Naive thymus-derived CD4-positive, alpha-beta T cell (primary cell): ENCODE measurements at places on chromosomes 5 and 9. TPM values are rescaled to one million over a fixed set of nuclear protein-coding genes. Genes with fewer than 3 reads are reported as not detected.

Gene CBY3
- 1.4 TPM for polyA plus RNA-seq

Gene OCLN
- polyA plus RNA-seq, result 0.07 TPM

Gene FAM163B
- polyA plus RNA-seq, result not detected

Gene ANKS6
- polyA plus RNA-seq, result 7.5 TPM

Gene ZDHHC11B
- polyA plus RNA-seq, result not detected

Gene LSM11
- 0.50 TPM for polyA plus RNA-seq

Gene RAD23B
- polyA plus RNA-seq, result 15.1 TPM

Gene IL3
- polyA plus RNA-seq, result not detected

Gene DCTN3
- polyA plus RNA-seq, result 125 TPM

Gene NTRK2
- polyA plus RNA-seq, result not detected

Gene PSAT1
- polyA plus RNA-seq, result 14.2 TPM

Gene GABRP
- polyA plus RNA-seq, result not detected

Gene ESM1
- polyA plus RNA-seq, result not detected

Gene FYB1
- polyA plus RNA-seq, result 342 TPM

Gene PCDHGC5
- polyA plus RNA-seq, result not detected

DNA sequence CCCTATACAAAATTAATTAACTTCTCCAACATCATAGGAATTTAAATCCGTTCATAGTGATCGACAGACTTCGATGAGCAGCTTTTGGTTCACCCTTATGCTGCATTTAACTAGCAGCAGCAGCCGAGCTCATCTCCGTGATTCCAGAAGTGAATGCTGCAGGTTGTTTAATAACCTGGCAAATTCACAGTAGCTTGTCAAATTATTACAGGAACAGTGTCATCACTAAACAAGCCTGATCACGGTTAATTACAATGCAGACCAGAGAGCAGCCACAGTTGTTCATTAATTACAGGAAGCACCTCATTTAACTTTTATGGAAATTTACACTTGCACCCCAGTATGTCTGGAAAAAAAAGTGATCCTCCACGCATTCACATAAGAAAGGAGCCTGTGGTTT, 188.2 kb downstream of the BNC2 start:
- DNase-seq, result no peak

DNA sequence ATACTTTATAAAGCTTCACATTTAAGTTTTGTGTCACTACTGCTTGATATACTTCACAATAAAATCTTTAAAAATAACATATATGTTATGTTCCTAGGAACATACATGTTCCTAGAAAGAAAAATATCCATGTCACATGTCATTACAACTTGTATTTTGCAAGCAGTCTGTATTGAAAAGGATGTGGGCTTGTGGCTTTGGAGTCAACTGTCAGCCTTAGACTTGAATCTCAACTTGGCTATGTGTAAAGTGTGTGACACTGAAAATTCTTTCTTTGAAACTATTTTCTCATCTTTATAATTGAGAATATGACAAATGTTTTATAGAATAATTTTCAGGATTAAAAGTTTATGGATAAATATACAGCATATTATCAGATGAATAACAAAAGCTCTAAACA, 273.1 kb downstream of the KIAA0825 start:
- DNase-seq, result no peak

- DNase-seq, result no peak
These were observed 13.9 kb downstream of the LHFPL2 start for GRCh38 chr5:78634634-78635033.

- no peak for DNase-seq
These were observed 96.1 kb downstream of the WDR41 start for GRCh38 chr5:77396017-77396416.

GRCh38 chr9:14373336-14373666, 59.4 kb upstream of the NFIB start:
- DNase-seq, result no peak

- DNase-seq, result no peak
These were observed 5.1 kb upstream of the ZFP62 start for GRCh38 chr5:180865981-180866695.

DNA sequence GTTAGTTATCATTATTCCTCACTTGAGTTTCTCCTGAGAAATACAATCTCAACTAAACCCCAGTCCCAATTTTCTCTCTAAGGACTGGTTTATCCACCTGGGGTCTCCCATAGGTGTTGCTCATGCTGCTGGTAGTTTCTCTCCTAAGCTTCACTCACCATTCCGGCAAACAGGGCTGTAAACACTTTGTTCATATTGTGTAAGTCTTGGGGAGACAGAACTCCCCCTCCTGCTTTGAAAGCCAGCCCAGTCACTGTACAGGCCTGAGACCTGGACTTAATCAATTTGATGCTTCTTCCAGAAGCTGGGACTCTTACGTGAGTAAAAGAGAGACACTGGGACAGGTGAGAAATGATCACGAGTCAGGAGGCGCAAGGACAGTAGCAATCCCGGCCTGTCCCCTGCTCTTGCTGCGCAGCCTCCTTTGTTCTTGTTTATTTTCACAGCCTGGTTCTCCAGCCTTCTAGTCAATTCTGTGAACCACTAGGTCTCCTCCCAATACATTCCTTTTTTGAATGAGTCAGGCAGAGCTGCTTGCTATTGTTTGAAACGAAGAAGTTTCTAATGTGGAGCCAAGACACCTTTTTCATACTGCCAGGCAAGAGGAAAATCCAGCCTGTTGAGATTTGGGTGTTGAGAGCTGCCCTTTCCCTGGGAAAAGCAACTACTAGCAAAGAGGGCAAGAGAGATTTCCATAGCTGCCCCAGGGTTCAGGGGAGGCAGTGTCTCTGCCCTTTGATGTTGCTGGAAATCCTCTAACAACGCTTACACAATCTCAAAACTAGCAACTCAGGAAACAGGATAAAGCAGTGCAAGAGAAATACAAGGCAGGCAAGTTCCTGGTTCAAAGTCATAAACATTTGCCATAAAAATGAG, 9.2 kb upstream of the SHROOM1 start:
- DNase-seq, result no peak

DNA sequence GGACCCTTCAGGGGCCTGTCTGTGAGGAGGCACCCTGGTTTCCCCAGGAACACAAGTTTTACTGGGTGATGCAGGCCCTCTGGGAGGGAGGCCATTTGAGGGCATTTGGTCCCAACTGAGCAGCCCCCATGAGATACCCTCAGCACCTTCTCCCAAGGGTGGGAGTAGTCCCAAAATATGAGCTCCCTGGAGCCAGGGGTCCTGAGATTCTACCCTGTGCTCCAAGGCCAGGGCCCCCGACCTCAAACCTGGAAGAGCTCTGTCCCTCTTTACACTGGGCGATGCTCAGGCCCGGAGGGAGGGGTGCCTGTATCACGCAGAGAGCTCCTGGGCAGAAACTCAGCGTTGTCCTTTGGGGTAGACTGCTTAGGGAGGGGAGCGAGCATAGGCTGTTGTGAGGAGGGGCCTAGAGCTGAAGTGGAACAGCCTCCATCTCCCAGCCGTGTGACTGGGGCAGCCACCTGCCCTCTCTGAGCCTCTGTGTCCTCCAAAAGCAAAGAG, 64.0 kb upstream of the SYNPO start:
- DNase-seq, result no peak

DNA sequence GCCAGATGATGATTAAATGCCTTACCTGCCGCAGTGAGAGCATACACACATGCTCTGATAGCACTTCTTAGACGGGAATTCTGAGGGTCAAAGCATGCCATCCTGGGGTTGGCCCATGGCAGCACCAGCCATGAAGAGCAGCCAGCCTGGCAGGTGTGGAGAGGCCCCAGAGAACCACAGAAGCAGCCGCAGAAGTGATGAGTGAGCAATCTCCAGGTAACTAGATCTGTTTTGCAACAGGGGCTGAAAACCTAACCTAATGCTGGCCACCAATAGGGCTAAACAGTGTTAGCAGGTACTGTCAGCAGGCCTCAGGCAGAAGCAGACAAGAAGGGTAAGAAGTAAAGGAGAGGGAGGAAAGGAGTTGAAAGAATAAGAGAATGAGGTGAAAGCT, 33.5 kb upstream of the HOMER1 start:
- no peak for DNase-seq

DNA sequence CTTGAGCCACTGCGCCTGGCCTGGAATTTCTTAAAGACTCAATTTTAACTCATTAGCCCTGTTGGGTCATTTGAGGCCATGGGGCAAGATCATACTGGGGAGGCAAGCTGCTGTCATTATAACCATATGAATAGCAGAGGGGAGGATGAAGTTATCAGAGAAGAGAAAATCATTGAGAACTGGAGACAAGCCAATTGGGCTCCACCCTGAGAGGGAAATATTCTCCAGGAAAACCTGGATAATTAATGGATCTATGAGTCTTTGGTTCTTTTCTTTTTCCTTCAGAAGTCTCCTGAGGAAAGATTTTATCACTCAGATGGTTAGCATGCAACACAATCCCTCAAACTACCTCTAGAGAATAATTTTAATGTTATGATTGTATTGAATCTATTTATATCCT, 569.6 kb upstream of the TUSC1 start:
- no peak for DNase-seq

DNA sequence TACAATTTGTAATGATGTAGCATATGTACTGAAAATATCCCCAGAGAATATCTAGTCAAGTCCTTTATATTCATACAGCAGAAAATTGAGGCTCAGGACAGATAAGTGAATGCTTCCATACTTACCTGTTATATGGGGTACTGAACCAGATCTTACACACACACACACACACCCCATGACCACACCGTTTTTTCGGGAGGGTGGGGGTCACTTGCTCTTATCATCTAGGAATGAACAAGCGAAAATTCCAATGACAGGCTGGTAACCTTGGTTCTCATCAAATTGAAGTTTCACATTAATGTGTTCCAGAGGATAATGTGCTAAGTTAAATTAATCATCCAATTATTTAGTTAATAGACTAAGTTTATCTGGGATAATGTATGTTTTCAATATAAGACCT, 48.8 kb downstream of the ARL15 start:
- no peak for DNase-seq

DNA sequence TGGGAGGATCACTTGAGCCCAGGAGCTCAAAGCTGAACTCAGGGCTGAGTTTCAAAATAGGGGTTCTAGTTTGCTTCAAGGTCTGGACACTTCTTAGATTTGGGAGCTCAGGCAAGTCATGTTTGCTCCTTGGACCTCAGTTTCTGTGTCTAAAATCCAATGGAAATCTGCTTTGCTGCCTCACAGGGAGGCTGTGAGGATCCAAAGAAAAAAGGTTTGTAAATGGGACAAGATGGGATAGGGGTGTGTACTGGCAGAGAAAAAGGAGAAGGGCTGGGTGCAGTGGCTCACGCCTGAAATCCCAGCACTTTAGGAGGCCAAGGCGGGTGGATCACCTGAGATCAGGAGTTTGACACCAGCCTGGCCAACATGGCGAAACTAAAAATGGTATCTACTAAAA, 39.6 kb upstream of the SH3PXD2B start:
- DNase-seq, result no peak

- DNase-seq, result peak; percentile 45
These were observed 59.6 kb upstream of the SLC27A6 start for GRCh38 chr5:128905568-128906110.

DNA sequence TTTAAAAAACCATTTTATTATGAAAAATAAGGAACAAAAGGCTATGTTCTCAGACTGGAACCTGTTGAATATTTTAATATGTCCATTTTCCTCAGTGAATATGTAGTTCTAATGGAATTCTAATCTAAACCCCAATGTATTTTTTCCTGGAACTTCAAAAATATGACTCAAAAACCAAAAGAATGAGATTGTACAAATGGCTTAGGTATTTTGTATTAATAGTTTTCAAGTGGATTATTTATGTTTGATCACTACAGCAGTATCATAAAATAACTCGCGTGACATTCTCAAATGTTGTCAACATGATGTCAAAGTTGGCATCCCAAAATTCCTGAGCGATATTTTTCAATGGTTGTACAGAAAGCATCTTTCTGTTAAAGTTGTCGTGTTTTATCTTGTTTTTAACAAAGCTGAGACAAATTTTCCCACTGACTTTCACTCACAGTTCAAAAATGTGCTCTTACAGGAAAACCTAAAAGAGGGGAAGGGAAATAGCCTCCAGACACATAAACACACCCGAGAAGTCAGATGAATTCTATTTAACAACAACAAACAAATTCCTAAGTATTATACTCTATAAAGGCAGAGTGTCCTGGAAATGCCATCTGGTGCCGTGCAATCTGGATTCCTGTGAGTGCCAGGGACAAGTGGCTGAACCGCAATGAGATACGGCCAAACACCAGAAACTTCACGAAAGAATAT, 68.1 kb upstream of the TAS2R1 start:
- DNase-seq, result no peak

GRCh38 chr9:125492719-125493118, 214.3 kb downstream of the MAPKAP1 start:
- no peak for DNase-seq

DNA sequence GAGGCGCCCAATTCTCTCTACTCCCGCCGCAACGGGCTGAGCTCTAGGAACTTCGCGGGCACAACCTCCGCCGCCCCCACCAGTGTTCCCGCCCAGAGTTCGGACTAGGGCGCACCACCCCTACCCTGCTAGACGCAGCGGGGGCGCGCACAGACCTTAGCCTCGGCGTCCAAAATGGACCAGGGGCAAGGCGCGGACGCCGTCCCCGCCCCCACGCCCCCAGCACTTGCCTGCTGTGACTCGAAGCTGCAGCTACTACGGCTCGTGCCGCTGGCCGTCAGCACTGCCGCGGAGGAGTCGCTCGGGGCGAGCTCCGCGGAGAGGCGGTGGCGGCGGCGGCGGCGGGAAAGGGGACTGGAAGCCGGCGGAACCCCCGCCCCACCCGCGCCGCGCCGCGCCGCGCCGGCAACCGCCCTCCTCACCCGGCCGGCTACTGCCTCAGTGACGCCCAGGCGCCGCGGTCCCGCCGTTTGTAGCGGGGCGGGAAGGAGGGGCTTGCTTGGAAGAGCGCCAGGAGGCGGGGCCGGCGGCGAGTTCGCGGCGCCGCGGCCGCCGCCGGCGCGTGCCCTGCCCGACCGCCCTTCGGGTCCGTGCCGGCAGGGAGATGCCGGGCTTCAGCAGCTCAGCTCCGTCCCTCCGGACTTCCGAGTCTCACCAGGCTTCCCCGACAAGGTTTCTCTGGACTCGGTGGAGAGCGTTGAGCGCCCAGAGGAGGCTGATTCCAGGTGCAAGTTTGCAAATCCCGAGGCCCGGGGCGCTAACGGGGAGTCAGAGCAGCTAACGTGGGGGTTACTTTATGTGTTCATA, 4.5 kb downstream of the ELAVL2 start:
- no peak for DNase-seq

DNA sequence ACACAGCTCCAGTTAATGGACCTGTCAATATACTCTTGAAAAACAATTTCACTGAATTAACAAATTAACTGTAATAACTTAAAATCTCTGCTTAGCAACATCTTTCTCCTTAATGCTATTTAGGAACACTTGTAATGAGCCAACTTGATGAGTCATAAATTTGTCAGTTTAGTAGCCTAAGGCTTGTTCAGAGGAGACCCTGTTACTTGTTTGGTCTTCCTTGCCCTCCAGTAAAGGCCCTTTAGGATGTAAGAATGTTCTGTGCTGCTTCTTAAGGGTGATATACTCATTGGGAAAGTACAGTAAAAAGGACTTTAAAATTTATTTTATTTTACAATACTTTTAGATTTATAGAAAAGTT, 11.4 kb upstream of the MATR3 start:
- DNase-seq, result no peak
